ENCODE measurements at places on chromosomes 3 and 15.

DNA sequence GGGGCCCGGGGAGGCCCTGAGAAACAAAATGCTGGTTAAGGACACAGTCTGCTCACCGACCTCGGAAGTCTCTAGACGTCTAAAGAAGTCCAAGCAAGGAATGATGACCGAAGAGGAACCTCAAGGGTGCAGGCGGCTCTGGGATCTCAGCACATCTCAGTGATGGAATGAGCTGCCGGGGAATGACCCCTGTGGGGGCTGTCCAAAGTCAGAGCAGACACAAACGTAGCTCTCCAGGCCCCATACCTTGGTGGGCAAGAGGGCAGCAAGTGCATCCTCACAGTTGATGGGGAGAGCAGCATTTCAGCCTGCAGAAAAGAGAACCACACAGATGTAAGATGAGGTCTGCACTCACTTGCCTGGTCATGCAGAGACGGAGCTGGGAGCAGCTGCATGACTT is 129.1 kb downstream of the IGF1R start:
- peak; percentile 44 for DNase-seq

- no peak for DNase-seq
Observed at GRCh38 chr15:81327516-81327915, 3.6 kb upstream of the STARD5 start.

- peak; percentile 43 for DNase-seq
Observed at GRCh38 chr3:35448121-35448520, 191.2 kb upstream of the ARPP21 start.

DNA sequence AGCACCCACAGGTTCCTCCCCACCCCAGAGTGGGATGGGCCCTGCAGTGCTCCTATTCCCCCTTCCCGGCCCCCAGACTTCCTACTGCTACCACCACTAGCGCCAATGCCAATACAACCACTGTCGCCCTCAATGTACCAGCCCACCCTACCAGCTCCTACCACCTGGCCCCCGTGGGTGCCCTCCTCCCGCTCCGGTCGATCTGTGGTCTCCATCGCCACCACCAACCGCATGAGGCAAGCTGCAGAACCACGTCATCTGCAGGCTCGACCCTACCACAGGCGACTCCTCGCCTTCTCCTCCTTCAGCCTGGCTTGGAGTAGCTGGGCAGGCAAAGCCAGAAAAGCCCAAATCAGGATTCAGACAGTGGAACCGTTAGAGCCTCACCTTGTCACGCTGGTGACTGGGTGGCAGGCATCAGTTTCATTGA is 179.3 kb downstream of the POTEB3 start:
- no peak for DNase-seq

GRCh38 chr15:55618387-55618786 is 30.2 kb upstream of the PYGO1 start:
- DNase-seq: no peak

GRCh38 chr3:190531406-190531805 is 17.5 kb downstream of the IL1RAP start:
- no peak for DNase-seq

GRCh38 chr3:90015688-90016356 is 908.4 kb downstream of the EPHA3 start:
- DNase-seq: no peak
